GM23248 (cell line): ENCODE measurements at places on chromosomes 12 and 14. TPM values are rescaled to one million over a fixed set of nuclear protein-coding genes. Genes with fewer than 3 reads are reported as not detected.

DNA sequence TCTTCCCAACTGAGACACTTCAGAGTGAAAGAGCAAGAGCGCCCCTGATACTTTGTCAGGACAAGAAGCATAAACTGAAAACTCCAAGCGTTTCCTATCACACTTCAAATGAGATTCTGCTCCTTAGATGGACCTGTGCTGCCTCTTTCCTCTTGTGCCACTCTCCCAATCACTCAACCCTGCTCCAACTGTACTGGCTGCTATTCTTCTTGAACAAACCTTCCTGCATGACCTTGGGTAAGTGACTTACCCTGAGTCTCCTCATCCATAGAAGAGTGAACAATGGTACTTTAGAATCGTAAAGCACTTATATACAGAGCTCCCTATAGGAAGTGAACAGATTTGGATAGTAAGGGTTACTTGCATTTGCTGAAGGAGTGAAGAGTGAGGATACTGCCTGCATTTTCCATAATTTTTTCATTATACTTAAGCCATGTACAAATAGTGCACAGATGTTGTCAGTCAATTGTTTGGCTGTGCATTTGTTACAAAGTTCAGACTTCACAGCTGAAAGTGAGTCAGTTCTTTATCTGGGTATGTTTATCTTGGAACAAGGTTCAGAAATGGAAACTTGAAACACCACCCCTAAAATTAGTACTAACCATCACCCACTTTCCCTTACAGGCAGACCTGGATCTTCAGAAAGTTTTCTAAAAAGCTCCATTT, 10.8 kb downstream of the MTERF2 start:
- H3K27ac ChIP-seq = 0 out of 2 replicates have a peak overlapping the region, but pooled peaks have one; percentile 6
- no peaks in the 10 kb centered on the region for H3K27me3 ChIP-seq
- H3K4me1 ChIP-seq = peaks cover 45% of the 10 kb centered on the region
- H3K4me3 ChIP-seq = no peak overlapping the region
- peak; percentile 52 for DNase-seq
- peaks cover 56% of the 10 kb centered on the region for H3K36me3 ChIP-seq

The RFX4 gene
- total RNA-seq = not detected in 2 replicates

The TAS2R9 gene
- total RNA-seq = not detected in 2 replicates

DNA sequence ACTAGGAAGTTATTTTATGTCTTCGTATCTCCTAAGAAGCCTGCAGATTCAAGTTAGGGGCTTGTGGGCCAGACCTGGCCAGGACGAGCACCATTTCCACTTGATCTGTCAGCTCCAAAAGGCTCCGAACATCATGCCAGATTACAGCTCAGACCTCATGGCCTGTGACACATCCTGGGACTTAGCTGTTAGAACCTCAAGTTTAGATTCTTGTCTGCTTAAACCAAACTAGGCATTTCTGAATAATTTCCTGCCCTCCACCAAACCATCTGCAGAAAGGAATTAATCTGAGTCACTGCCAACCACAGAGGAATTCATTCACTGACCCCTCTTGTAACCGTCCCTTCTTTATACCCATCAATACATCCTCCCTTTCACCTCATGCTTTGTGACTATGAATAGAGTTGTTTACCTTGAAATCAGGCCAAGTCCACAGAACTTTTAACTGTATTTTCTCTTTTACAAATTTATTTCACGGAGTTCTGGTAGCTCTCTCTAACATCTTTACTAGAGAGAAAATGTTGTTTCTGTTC, 120.3 kb downstream of the FBXL14 start:
- peaks cover 49% of the 10 kb centered on the region for H3K4me1 ChIP-seq
- DNase-seq = peak; percentile 97
- no peaks in the 10 kb centered on the region for H3K36me3 ChIP-seq
- H3K4me3 ChIP-seq = peak overlapping the region; percentile 58
- H3K27me3 ChIP-seq = no peaks in the 10 kb centered on the region
- peak overlapping the region; percentile 91 for H3K27ac ChIP-seq

GRCh38 chr14:30559638-30560091, 707 bp downstream of the G2E3 start:
- no peaks in the 10 kb centered on the region for H3K27me3 ChIP-seq
- DNase-seq = peak; percentile 64
- peak overlapping the region; percentile 88 for H3K4me3 ChIP-seq
- peaks cover 20% of the 10 kb centered on the region for H3K4me1 ChIP-seq
- H3K36me3 ChIP-seq = no peaks in the 10 kb centered on the region

DNA sequence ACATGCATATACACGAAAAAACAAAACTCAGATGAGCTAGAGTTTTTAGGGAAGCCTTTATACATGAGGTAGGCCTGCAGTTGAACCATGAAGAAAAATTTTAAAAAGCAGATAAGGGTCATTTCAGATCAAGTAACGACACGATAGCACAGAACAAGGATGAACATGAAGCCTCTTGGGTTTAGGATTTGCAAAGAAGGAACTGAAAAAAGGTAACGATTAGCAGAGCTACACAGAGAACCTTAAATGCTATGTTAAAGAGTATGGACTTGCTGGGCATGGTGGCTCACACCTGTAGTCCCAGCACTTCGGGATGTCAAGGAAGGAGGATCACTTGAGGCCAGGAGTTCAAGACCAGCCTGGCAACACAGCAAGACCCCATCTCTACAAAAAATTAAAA, 96.1 kb upstream of the HECTD1 start:
- H3K4me3 ChIP-seq = no peak overlapping the region
- H3K36me3 ChIP-seq = peaks cover 81% of the 10 kb centered on the region; the same call in 1 of the 2 replicates
- no peak for DNase-seq
- H3K4me1 ChIP-seq = no peaks in the 10 kb centered on the region
- H3K27ac ChIP-seq = no peak overlapping the region

GRCh38 chr12:49806321-49806813, 21.8 kb downstream of the NCKAP5L start:
- H3K27me3 ChIP-seq = no peaks in the 10 kb centered on the region
- H3K4me1 ChIP-seq = no peaks in the 10 kb centered on the region

DNA sequence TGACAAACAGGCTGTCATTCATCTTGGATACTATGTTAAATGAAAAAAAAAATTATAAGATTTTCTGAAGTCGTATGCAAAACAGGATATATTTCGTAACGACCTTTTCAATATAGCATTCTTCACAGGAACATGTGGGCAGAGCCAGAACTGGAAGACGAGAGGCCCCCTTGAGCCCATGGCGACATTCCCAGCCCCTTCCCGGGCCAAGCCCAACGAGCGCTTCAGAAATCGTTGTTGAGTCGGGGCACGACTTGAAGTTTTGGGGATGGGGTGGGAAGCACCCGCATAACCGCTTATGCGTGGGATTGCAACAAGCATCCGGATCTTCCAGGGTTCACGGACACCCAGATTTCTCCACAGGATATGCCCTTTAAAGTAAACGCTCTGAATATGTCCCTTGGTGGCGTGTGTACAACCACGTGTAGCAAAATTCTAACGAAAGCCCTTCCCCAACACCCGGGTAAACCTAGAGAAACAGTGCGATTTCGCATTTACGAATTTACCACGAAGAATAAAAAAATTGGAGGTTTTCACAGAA, 736 bp downstream of the C14orf39 start:
- H3K27me3 ChIP-seq = peaks cover 62% of the 10 kb centered on the region
- no peak overlapping the region for H3K4me3 ChIP-seq
- no peaks in the 10 kb centered on the region for H3K36me3 ChIP-seq
- no peak for DNase-seq

- H3K27me3 ChIP-seq = peaks cover 13% of the 10 kb centered on the region
- no peak overlapping the region for H3K27ac ChIP-seq
- H3K4me3 ChIP-seq = no peak overlapping the region
- H3K36me3 ChIP-seq = no peaks in the 10 kb centered on the region
- DNase-seq = no peak
Observed at GRCh38 chr12:99960311-99960710, 24.4 kb downstream of the ANKS1B start.

- no peaks in the 10 kb centered on the region for H3K4me1 ChIP-seq
- H3K4me3 ChIP-seq = no peak overlapping the region
- peaks cover 35% of the 10 kb centered on the region for H3K27me3 ChIP-seq
- H3K36me3 ChIP-seq = no peaks in the 10 kb centered on the region
- no peak overlapping the region for H3K27ac ChIP-seq
- no peak for DNase-seq
Observed at GRCh38 chr14:22387776-22388241, 201.2 kb downstream of the DAD1 start.

- 0 out of 2 replicates have a peak, but pooled peaks cover 5% of the 10 kb centered on the region for H3K4me1 ChIP-seq
- H3K36me3 ChIP-seq = no peaks in the 10 kb centered on the region
- no peaks in the 10 kb centered on the region for H3K27me3 ChIP-seq
Observed at GRCh38 chr12:60230056-60230455, 634.2 kb downstream of the SLC16A7 start.

The PPP1R1A gene
- not detected in 2 replicates for total RNA-seq

DNA sequence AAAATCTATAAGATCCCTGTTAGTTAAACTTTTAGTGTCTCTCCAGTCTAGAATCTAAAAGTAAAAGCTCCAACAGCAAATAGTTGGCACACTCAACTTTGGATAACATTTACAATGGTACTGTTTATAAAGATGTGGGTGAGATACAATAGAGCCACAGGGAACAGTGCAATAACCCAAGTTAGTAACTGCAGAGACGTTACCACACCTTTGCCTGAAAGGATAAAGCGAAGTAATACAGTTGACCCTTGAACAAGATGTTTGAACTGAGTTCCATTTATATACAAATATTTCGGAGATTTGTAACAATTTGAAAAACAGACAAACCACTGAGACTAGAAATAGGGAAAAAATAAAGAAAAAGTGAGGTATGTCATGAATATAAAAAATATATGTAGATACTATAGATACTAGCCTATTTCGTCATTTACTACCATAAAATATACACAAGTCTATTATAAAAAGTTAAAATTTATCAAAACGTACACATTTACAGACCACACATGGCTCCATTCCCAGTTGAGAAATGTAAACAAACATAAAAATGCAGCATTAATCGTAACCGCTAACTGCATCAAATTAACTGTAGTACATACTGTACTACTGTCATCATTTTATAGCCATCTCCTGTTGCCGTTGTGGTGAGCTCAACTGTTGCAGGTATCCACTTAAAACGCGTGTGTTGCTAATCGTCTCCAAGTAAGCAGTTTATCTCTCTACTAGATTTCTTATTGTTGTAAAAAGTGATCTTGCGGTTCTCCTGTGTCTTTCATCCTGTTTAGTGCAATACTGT, 56.5 kb upstream of the HIF1A start:
- H3K27me3 ChIP-seq = no peaks in the 10 kb centered on the region
- peaks cover 25% of the 10 kb centered on the region for H3K4me1 ChIP-seq
- H3K4me3 ChIP-seq = no peak overlapping the region
- no peak for DNase-seq

The FIGNL2 gene
- 0.32 and 0.76 TPM in 2 replicates for total RNA-seq

The TAS2R19 gene
- total RNA-seq = 2.6 and 3.7 TPM in 2 replicates

- no peaks in the 10 kb centered on the region for H3K36me3 ChIP-seq
- H3K4me3 ChIP-seq = peak within 1 kb of the TSS; percentile 80
- DNase-seq = peak; percentile 93
- peak within 1 kb of the TSS; percentile 79 for H3K27ac ChIP-seq
Observed at GRCh38 chr14:91113829-91114078, at the start of gene DGLUCY. Gene DGLUCY, plus strand, starts transcription at chr14:91114073. Its CDS starts 46,222 bp downstream, at chr14:91160295.
